H9 (cell line): ENCODE measurements at places on chromosomes 2 and 18. TPM values are rescaled to one million over a fixed set of nuclear protein-coding genes. Genes with fewer than 3 reads are reported as not detected.

TLX2 gene
- total RNA-seq, result 0.20 and 0.26 TPM in 2 replicates

DSC1 gene
- total RNA-seq, result not detected in 2 replicates

TNS1 gene
- 3.2 and 3.4 TPM in 2 replicates for total RNA-seq

OTOF gene
- total RNA-seq, result 0.15 and 0.35 TPM in 2 replicates

SATB2 gene
- 23.0 and 23.8 TPM in 2 replicates for total RNA-seq

TFCP2L1 gene
- 1.8 and 1.9 TPM in 2 replicates for total RNA-seq

NYAP2 gene
- total RNA-seq, result not detected in 2 replicates

ABHD1 gene
- 0.31 and 0.61 TPM in 2 replicates for total RNA-seq

- no peak for DNase-seq
These were observed 8.3 kb upstream of the WNT6 start for GRCh38 chr2:218851286-218851685.

DNA sequence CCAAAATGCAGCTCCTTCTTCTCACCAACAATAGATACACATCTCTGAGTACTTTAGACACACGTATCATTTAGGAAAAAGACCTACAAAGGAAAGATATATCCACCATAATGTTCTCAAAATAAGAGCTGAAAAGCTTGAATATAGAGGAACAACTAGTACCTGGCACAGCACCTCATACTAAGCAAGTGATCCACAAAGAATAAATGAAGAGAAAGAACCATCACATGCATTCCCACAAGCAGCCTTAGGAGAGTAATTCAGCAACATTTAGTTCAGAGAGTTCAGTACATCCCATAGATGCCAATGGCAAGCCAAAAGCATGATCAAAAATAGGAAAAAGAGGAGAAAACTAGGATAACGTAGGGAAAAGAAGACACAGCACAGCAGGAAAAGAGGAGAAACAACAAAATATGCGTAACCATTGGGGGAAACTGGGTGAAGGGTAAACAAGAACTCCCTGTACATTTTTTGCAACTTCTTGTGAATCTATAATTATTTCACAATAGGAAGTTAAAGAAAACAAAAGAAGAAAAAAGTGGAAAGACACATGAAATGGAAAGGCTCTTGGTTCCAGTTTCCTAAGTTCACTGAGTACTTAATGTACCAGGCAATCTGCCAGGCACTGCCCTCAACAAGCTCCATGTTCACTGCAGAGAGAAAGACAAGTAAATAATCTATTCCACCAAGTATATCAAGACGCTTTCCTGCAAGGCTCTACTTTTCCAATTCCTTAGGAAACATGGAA is 22.3 kb downstream of the CLASP1 start:
- DNase-seq, result no peak

- DNase-seq, result no peak
These were observed 53.9 kb upstream of the CTAGE1 start for GRCh38 chr18:22471546-22472131.

GRCh38 chr2:122209377-122209776 is 453.9 kb downstream of the TSN start:
- no peak for DNase-seq

DNA sequence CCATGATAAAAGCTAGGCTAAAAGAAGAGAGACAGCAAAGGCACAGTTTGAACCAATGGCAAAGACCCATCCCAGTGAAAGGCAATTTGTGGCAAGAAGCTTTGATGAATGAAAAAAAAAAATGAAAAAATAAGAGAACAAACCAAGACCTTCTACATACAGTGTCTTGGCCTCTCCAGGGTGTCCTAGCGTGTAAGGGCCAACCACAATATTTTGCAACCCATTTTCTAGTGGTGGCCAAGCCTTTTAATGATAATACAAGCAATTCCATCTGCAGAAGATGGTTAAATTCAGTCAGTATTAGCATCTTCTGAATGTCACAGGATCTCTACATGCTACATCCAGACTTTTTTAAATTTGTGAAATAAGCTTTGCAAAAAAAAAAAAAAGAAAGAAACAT is 270.4 kb downstream of the LRATD1 start:
- DNase-seq, result no peak

- DNase-seq, result no peak
These were observed 84.1 kb downstream of the NDUFA10 start for GRCh38 chr2:239940861-239941570.

GRCh38 chr2:85503851-85504777 is 34.9 kb upstream of the MAT2A start:
- no peak for DNase-seq

GRCh38 chr2:223467196-223467595 is 135.0 kb downstream of the SCG2 start:
- no peak for DNase-seq

DNA sequence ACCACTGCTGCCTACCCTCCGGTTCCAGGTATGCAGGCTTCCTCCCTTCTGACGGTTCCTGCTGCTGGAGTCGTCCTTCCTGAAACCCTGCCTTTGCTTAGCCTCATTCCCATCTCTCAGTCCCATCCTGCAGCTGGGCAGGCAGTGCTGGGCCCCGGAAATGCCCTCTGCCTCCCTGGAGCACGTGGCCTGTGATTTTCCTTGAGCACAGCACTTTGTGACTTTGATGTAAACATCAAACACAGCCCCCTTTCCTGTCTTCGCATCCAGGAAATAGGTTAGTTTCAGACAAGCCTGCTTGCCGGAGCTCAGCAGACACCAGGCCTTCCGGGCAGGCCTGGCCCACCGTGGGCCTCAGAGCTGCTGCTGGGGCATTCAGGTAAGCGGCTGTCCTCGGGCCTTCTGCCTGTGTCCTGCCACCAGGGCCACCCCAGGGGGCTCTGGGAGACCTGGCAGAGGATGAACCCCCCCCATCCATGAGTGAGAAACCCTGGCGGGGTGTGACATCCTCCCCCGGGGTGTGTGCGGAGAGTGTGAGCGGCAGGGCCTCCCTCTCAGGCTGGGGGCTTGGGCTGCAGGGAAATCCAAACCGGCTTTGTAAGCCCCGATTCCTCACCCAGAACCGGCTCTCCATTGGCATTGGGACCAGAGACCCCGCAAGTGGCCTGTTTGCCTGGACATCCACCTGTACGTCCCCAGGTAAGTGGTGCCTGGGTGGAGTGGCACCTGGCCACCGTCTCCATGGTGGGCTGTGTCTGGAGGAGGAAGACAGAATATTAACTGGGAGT is at the start of gene ZAP70:
TSS of gene ZAP70 (plus strand) at position 281 of the 788 bp plus-strand sequence. CDS start 10,461 bp downstream, outside the sequence.
- DNase-seq, result no peak

GRCh38 chr18:6017171-6017570 is 121.8 kb upstream of the TMEM200C start:
- DNase-seq, result no peak

DNA sequence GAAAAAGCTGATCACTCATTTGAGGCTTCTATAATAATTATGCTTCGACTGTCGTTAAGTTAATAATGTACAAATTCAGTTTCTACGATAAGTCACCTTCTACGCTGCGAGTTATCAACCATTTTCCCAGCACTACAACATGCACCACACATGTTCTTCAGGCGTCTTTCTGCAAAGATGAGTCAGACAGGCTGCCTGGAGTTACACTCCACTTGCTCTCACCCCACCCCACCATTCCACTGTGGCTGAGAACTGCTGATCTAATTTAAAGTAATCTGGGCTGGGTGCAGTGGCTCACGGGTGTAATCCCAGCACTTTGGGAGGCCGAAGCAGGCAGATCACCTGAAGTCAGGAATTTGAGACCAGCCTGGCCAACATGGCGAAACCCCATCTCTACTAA is 218.6 kb downstream of the DYM start:
- no peak for DNase-seq

DNA sequence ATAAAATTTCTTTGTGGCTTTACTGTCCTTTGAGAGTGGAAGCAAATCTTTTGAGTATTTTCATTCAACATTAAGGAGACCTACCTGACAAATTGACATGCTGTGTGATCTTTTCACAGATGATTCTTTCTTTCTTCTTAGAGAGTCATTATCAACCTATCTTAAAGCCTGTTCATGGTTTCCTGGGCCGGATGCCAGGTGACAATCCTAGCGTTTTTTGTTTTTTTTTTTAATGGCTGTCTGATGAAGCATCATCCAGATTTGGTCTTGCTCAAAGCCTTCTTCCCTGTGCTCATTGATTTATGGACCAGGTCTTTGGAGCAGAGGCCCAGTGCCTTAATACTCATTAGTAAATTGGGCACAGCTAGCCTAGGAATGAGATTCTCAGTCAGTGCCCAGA is 9.8 kb upstream of the MGAT5 start:
- no peak for DNase-seq

GRCh38 chr2:172370821-172371455 is 56.4 kb upstream of the ITGA6 start:
- no peak for DNase-seq

GRCh38 chr2:10879159-10879558 is 32.6 kb upstream of the KCNF1 start:
- no peak for DNase-seq

DNA sequence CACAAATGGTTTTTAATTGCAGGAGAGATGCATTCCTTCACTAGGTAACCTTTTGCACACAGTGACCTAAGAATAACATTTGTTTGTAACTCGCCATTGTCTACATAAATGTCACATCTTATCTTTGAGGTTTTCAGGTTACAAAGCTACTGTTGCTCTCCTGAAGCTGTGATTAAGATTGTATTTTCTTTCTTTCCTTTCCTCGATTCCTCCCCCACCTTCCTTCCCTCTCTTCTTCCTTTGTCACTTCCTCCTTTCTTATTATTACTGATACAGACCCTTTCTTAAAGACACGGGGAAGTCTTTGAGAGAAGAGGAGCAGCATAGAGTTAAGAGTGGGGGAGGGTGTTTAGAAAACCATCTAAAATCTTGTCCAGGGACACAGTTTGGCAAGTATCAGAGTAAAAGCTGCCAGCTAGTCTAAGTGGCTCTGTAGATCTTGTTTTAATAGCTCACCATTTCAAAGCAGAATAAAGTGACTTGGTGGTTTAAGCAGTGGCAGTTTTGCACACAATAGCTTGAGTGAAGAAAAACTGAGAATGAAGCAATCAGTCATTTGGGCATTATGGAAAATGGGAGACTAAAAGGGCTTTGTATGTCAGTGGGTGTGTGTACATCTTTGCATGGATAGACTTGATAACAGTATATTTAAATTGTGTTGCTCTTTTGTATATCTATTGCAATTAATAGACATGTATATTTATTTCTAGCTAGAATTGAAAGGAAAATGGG is 10.9 kb downstream of the CERS6 start:
- DNase-seq, result no peak

DNA sequence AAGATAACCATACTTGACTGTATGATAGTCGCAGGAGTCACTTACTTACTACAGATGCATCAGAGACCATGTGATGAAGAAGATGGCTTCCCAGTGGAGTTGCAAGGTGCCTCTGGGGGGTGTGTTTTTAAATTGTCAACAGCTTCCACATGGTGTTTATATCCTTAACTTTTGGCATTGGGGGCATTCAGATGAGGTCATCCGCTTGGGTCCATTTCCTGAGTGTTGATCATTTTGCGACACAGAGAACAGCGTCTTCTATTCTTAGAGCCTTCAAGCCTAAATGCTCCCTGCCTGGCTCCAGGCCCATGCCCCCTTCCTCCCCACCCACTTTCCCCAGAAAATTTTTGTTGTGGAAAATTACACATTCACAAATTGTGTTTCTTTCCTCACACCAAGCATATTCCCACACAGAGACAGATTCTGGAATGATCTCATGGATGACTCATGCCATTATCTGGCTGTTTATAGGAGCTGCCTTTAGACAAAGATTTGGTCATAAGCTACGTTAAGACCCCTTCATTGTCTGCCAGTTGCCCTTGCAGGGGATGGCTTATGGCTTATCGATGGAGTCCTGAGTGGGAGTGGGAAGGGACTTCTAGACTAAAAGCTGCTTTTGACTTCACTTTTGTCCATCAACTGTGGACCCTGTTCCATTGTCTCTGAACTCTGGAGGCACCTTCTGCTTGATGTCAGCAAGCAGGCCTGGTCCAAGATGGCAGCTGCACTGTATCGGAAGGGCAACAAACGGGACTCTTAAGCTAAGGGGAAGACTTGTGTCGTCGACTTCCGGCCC is 91.8 kb downstream of the CABLES1 start:
- DNase-seq, result no peak
